ENCODE measurements at places on chromosomes 2 and 18.

- DNase-seq, result no peak
Observed at GRCh38 chr18:63106727-63107126, 212.8 kb downstream of the BCL2 start.

DNA sequence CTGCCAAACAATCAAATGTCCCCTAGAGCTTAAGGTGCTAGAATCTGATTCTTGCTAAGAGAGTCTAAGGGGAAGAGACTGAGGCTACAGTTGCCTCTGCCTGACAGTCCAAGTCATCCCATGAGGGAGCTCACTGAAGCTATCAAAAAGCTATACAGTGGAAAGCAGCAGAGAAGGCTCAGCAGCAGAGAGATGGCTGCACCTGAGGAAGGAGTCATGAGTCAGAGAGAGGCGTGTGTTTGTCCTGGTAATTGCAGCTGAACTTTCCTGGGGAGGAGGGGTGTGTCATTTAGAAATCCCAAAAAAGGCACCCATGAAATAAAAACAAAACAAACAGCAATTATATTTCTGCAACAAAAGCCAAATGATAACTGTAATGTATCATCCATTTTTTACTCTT is 305.2 kb upstream of the UBE2E3 start:
- no peak for DNase-seq

- DNase-seq, result no peak
Observed at GRCh38 chr2:50606860-50607259, 425.1 kb downstream of the NRXN1 start.

- DNase-seq, result no peak
Observed at GRCh38 chr2:212752730-212753351, 214.2 kb upstream of the ERBB4 start.

DNA sequence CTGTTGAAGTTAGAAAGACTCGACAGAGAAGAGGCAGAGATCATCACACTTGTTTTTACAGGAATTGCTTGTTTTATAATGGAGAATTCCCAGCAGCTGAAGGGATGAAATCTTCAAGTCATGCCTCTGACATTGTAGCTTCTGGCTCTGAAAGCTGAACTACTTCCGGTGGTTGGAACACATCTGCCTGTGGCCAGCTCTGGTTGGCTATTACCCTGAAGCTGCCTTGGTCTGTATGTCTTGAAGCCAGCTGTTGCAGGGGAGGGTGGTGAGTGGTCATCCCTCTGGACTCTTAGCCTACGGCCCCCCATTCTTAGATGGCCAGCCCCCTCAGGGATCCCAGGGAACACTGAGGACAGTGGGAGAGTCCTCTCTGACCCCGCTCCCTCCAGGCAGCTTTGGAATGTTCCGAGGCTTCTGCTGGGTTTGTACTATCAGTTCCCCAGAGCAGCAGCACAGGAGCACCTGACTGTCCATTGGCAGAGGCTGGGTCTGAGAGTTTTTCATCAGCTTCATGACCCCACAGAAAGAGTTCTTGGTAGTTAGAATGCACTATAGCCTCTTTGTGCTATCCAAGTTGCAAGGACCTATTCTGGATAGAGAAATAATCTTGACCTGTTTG is 87.4 kb upstream of the CAPN13 start:
- no peak for DNase-seq

GRCh38 chr2:36406296-36406695 is 50.7 kb downstream of the CRIM1 start:
- DNase-seq, result no peak

- no peak for DNase-seq
Observed at GRCh38 chr18:23062011-23062410, 73.3 kb upstream of the CABLES1 start.

DNA sequence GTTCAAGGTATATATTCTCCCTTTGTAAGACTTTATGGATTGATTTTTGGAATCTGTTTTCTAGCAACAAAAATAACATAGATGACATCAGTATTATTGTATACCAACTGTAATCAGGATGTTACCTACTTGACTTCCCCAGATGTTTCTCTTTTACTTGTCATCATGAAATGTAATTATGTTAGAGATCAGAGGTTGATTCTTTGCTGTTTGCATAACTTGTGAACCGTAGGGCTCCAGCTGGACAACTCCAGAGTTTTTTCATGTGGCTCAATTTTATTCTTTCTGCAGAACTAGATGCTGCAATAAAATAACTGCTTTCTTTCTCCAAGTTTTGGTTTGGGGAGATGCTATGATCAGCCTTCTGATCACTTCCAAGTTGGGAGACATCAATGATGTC is 58.1 kb downstream of the SPOPL start:
- DNase-seq, result no peak

DNA sequence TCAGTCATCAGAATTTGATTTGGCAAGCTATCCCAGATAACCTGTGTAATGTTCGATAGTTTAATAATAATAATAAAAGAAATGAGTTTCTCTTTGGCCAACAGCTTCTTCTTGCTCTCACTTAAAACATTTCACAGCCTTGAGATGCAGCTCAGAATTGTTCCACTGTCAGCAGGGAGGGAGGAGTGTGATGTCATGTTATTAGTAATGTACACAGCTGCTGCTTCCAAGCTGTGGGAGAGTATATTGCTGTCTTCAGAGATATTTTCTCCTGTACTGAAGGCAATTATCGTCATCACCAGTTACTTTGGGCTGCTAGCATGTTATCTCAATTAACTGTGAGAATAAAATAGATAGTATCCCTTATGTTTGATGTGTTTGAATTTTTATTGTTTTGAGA is 146.9 kb upstream of the MAP3K20 start:
- no peak for DNase-seq

DNA sequence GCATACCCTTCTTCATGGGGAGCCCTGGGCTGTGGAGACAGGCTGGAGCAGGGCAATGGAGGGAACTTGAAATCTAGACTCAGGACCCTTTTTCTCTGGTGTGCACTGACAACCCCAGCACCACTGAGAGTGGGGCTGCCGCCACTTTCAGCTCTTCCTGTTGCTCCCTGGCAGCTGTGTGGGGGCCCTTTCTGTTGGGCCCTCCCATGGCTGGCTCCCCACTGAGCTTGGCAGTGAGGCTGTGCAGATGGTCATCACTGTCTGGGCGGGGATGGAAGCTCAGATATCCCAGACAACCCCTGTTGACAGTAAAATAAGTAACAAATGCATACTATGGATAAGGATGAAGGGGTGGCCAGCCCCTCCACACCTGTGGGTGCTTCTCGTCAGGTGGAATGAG is 6.7 kb downstream of the MYO7B start:
- DNase-seq, result no peak

- peak; percentile 63 for DNase-seq
Observed at GRCh38 chr2:64750001-64750816, 96.5 kb upstream of the SERTAD2 start.

- DNase-seq, result no peak
Observed at GRCh38 chr2:191014653-191015020, 666 bp upstream of the STAT1 start.

- DNase-seq, result no peak
Observed at GRCh38 chr2:117961201-117961600, 52.7 kb downstream of the CCDC93 start.

DNA sequence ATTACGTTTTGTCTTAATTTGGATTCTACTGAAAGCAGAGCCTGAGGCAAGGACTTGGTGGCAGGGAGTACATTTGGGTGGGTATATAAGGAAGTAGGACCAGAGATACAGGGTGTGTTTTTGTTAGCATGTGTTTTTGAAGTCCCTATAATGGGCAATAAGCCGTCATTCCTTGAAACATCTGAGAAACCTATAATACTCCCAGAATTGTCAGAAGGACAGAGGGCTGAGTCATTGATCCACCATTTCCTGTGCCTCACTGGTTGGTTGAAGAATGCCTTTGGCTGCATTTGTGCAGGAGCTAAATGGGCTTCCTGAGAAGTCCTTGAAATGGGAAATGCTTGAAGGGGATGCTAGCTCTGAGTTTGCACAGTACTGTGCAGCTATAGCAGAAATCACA is 281.8 kb upstream of the ZEB2 start:
- DNase-seq, result no peak

GRCh38 chr2:105439141-105439540 is 40.3 kb upstream of the FHL2 start:
- no peak for DNase-seq

- DNase-seq, result no peak
Observed at GRCh38 chr2:204255071-204255470, 290.2 kb upstream of the PARD3B start.

DNA sequence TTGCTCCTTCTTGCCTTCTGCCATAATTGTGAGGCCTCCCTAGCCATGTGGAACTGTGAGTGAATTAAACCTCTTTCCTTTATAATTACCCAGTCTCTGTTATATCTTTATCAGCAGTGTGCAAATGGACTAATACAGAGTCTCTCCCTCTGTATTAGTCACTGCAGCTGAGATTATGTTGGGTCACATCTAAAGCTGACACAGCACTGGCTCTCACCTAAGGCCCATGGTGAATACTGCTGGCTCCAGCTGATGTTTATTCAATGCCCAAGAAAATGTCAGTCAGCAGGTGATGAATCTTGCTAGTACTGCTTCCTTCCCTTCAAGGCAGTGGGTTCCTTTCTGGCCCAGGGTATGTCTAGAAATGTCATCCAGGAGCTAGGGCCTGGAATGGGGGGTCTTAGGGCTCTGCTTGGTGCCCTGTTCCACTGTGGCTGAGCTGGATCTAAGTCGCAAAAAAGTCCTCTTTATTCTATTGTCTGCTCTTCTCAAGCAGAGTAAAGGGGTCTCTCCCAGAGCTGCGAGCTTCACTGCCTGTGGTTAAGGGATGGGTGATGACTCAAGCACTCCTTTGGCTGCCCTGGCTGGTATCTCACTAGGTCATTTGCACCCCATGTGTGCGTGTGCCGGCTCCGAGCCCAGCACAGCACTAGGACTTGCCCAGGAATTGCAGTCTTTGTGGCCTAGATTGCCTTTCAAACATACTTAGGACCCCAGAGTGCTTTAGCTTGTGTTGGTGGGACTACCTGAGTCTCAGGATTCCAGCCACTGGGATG is 29.9 kb downstream of the PPP1R1C start:
- DNase-seq, result no peak

Data from OCI-LY7 (cell line).